NCI-H187 (cell line): ENCODE measurements at places on chromosomes 13 and 19.

- no peak for DNase-seq
Observed at GRCh38 chr13:25800523-25800922, 251.3 kb downstream of the SHISA2 start.

DNA sequence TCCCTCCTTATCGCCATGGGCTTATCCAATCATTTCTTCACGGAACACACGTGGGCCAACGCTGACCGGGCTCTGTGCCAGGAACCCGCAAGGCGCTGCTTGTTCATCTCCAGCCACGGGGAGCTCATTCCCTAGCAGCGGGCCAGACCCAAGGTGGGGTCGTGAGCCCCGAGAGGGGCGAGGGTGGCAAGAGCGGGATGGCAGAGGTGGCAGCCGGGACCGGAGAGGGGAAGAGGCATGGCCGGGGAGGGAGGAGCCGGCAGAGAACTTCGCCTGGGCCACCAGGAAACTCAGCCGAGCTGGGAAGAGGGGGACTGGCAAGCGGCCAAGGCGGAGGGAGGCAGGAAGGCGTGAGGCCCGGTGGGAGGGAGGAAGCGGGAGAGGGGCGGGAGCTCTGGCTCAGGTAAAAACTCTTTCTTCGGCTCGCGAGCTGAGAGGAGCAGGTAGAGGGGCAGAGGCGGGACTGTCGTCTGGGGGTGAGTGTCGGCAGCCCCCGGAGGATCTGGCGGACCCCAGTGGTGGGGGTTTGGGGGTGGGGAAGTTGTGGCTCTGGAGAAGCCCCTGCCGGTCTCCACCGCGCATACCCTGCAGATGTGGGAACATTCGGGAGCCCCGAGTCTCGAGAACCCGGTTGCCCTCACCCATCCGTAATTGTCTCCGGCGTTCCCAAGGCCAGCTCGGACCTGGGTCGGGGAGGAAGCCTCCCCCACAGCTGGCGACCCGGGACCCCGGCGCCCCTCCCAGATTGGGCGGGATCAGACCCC lies at the start of gene B3GNT3:
TSS of gene B3GNT3 (plus strand) at position 408 of the 764 bp plus-strand sequence. CDS start 12,670 bp downstream, outside the sequence.
- no peak for DNase-seq

DNA sequence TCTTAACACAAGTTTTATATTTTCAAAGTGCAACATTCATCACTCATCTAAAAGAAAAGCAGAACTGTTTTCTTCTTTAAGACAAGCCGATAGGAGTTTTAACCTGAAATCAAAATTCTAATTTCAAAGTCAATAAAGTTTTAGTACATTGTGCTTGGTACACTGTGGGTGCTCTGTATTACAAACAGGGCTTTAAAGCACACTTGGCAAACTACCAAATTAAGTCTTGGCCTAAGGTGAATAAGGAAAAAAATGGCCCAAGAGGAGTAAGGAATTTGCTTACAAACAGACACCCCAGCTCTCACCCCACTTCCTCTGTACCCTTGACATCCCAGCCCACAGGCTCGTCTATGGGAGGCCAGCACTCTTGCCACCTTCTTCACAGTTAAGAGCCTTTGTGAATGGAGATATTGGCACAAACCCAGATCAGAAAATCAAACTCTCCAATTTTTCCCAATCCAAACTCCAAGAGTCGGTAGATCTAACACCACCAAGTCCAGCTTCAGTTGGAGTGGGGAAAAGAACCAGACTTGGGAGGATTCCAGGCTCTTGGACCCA lies 66.0 kb downstream of the ABCC4 start:
- DNase-seq, result no peak

DNA sequence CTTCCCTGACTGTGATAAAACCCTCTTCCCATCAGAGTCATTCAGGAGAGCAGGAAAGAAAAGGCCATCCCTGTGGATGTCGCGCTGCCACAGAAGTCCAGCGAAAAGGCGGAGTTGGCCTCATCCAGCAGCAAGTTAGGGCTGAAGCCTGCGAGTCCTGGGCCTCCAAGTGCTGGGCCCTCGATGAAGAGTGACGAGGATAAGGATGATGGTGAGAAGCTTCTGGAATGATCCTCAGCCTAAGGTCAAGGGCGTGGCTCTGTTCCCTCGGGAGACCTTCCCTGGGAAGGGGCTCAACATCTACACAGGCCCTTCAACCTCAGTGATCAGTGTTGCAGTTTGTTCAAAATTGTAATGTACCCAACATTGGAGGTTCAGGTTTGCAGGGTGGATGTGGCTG lies 22.3 kb downstream of the TEX29 start:
- DNase-seq, result no peak

DNA sequence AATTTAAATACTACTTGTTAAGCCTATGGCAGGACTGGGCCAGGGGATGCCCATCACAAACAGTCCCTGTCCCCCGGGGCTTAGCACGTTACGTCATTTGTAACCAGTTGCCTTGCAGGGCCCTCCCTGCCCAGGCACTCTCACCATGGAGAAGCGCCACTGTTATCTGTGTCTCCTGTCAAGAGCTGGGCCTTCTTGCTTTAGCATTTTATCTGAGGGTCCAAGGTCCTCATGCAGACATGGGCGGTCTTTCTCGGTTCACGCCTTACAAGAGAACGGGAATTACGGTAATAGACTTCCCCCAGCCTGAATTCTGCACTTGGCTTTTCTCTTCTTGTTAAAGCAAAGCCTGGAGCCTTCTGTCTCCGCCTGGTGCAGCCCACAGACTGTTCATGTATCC lies 46.1 kb downstream of the TMED1 start:
- no peak for DNase-seq

DNA sequence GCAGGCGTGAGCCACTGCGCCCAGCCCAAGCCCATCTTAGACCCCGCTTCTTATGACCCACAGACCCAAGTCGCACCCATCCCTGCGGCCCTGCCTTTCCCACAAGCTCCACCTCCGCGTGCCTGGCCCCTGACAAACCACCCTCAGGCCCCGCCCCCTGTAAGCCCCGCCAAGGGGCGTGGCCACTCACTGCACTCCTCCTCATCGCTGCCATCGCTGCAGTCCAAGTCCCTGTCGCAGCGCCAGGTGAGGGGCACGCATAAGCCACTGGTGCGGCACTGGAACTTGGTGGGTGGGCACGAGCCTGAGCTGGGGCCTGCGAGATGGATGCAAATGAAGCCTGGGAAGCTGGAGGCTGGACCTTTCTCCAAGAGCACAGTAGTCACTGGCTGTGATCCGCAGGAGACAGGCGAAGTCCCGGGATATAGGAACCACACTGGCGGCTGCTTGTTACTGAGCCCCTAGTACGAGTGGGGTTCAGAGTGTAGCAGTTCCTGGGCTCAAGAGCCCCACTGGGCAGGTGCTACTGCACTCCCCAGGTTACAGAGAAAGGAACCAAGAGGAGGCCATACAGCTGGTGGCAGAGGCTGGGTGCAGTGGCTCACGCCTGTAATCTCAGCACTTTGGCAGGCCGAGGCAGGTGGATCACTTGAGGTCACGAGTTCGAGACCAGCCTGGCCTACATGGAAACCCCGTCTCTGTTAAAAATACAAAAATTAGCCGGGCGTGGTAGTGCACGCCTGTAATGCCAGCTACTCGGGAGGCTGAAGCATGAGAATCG lies 3.1 kb downstream of the CD320 start:
- DNase-seq, result no peak

GRCh38 chr13:33723365-33723764 lies 94.6 kb upstream of the RFC3 start:
- DNase-seq, result no peak

GRCh38 chr19:21482863-21483276 lies 22.5 kb upstream of the ZNF429 start:
- no peak for DNase-seq

DNA sequence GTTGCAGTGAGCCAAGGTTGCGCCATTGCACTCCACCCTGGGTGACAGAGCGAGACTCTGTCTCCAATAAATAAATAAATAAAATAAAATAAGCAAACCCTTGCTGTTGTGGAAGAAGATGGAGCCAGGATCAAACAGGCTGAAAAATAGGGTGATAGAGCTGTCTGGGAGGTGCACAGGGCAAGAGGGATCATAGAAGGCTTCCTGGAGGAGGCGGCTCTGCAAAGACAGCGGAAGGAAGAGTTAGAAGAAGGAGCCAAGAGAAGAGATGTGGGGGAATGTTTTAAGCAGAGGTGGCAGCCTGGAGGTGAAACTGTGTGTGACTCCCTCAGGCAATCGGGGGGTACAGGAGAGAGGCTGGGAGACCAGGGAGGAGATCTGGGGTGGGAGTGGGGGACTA lies 40.6 kb downstream of the ZNRF4 start:
- no peak for DNase-seq
